ENCODE measurements at places on chromosomes 6 and 20.

- no peak for DNase-seq
Measured at GRCh38 chr6:162070639-162071038, 656.9 kb downstream of the PRKN start.

DNA sequence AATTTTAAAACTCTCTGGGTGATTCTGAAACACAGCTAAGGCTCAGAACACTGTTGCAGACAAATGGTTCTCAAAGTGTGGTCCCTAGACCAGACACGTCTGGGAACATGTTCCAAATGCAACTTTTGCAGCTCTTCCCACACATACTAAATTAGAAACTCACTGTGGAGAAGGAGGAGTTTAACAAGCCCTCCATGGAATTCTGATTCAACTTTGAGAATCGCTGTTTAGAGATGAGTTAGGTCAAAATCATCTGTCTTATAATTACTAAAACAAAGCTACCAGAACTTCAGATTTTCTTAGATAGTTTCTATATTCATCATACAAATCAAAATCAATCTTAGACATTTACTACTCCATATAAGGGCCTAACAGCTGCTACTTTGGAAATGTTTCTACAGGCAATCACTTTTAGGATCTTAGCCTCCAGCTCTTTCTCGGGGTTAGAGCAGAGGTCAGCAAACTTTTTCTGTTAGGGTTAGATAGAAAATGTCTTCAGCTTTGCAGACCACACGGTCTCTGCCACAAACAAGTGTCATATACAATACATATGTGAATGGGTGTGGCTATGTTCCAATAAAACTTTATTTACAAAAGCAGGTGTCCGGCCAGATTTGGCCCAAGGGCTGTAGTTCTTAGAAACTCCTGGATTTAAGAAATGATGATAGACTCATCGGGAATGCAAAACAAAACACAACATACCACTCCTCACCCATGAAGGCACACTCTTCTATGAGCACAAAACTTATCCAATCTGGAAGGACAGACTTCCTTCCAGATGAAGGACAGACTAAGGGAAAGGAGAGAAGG is 50.0 kb upstream of the ARHGAP18 start:
- no peak for DNase-seq

DNA sequence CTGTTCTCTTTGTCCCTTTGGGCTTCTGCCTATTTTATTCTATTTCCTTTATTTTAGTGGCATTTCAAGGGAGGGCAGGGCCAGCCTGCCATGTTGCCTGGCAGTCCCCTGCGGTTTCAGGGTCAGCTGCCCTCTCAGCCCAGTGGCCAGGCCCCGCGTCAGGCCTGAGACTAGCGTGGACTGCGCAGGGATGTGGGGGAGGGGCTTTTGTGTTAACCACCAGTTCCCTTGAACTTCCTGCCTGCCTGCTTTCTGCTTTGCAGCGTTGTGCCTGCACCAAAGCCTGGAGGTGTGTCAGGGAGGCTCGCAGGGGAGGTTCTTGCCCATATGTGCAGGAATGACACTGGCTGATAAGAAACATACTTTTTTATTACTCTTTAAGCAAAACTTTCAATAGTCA is 157.6 kb downstream of the SLC35B3 start:
- no peak for DNase-seq

DNA sequence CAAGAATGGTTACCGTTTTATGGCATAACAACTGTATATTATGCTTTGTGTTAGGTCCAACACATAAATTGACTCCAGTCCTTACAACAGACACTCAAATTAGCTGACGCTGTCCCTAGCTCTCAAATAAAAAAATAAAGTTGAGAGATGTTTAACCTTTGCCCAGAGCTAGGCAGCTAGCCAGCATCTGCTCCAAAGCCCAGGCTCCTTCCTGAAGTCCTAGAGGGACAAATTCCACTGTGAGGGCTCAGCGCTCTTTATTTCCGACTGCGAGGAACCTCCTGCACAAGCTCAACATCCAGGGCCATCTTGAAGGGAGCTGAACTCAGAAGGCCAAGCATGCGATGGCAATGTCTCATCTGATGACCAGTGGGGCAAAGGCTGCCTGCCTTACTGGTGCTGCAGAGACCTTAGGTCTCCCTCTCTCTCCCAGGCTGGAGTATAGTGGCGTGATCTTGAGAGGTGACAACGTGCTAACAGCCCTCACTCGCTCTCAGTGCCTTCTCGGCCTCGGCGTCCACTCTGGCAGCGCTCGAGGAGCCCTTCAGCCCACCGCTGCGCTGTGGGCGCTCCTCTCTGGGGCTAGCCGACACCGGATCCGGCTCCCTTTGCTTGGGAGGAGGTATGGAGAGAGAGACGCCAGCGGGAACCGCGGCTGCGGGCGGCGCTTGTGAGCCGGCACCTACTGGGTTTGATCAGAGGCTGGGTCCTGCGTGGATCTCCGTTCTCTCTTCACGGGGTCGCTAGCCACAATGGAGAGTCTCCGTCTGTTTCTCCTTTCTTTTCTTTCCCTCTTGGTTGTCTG is 24.7 kb upstream of the GFOD1 start:
- DNase-seq, result no peak

DNA sequence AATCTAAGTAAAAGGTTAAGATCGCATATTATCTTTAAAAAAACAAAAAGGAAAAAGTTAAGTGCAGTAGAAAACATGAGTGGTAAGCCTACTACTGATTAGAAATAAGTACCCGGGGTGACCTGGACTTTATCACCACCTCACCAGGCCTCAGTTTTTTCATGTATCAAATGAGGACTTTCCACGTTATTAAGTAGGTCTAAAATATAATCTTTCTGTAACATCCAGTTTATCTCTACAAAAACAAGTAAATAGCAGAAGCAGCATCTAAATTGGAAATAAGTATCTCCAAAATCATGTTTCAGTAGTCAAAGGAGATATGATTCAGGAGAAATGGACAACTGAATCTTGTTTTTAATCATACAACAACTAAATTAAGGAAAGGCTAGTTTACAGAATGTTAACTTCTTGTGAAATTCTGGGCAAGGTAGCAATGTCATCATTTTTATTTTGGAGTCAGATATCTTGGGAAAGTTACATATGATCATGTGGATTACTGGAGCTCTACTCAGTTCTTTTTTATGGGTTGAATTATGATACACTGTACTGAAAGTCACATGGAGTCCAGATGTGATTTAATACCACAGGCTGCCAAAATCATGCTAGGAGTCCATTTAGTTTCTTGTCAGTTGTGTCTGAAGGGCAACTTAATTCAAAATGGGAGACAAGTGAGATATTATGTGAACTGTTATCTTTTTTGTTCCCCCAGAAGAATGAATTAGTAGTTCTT is 114.7 kb upstream of the PRL start:
- DNase-seq, result no peak

- no peak for DNase-seq
Measured at GRCh38 chr20:50724851-50725723, 6.3 kb upstream of the PARD6B start.

- no peak for DNase-seq
Measured at GRCh38 chr6:85285114-85285513, 164.8 kb upstream of the NT5E start.

GRCh38 chr6:124400261-124400999 is 561.8 kb upstream of the RNF217 start:
- DNase-seq, result no peak

- DNase-seq, result no peak
Measured at GRCh38 chr20:49649672-49650071, 64.0 kb downstream of the B4GALT5 start.

DNA sequence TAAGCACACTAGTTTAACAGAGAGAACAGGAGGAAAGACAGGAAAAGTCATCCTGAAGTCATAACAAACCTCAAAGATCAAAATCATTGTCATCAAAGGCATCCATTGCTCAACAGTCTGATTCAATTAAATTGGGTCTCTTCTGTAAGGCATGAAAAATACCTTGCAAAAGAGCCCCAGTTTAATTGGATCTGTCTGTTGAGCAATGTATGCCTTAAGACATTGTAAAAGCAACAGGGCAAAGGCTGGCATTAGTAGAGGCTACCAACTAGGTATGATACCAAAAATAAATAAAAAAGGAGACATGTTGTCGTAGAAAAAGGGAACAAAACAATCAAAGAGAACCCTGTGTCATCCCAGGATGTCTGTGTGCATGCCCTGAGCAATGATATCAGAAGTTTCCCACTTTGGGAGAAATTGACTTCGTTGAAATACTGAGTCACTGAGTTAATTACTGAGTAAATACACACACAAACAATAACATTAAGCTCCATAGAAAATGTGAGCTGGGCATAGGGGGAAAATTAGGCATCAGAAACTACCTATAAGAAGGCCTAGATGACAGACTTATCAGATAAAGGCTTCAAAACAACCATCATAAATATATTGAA is 1013.8 kb upstream of the CITED2 start:
- no peak for DNase-seq

DNA sequence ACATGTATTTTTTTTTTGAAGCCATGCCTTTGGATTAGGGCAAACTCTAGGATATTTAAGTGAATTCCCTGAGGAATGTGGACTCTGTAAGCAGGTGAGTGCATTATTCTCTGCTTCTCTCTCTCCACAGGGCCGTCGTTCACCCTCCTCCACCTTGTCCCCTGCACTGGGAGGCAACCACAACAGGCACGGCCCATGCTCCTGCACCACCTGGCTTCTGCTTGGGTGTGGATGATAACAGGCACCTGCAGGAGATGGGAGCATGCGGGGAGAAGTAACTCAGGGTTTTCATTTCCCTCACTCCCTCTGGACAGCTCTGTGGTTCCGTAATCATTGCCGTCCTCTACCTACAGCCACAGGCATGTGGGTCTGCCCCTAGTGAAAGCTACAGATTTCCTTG is 43.4 kb downstream of the HLA-C start:
- DNase-seq, result no peak

DNA sequence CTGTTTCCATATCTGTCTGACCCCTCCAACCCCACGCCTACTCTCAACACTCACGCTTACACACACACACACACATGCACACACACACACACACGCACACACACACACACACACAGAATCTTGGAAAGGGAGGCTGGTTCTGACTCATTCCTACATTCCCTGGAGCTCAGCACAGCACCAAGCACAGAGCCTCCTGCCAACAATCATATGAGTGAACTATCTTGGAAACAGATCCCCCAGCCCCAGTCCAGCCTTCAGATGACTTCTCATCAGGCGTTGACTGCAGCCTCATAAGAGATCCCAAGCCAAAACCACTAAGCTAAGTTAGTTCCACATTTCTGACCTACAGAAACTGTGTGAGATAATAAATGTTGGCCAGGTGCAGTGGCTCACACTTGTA is 14.1 kb upstream of the HCK start:
- no peak for DNase-seq

DNA sequence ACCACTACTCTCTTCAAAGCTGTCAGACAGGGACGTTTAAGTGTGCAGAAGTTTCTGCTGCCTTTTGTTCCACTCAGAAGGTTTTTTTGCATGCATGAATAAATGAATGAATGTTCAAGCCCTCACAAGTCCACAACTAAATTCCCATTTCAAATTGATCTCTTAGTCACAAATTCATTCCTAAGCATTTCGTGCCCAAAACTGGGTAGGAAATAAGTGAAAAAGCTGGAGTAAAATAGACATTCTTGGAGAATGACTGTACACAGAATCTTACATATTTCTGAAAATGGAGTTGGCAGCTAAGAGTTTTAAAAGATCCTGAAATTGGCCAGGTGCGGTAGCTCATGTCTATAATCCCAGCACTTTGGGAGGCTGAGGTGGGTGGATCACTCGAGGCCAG is 117.6 kb downstream of the PERP start:
- no peak for DNase-seq

- DNase-seq, result no peak
Measured at GRCh38 chr6:144285798-144286502, 815 bp downstream of the UTRN start.

DNA sequence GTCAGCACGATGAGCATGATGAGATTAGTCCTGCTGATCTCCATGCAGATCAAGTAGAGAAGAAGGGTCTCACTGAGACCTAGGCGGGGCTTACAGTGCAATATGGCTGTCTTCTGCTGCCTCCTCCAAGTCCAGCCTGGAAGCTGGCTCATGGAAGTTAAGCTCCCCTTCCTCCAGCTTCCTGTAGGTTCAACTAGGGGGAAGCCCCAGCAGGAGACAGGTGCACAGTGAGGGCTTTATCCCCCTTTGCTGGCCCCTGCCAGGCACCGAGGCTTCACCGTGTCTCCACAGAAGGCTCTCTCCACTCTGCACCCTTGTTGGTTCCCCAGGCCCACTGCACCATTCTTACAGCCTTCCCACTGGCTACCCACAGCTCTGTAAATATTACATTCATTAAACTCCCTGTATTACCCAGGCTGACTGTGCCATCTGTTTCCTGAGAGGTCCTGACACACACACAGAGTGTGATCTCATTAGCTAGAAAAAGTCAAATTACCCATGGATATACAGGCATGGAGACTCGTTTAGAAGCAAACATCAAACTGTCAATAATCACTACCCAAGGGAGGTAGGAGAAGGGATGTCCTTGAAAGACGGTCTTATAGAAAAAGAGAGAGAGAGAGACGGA is 90.4 kb downstream of the SLC2A10 start:
- DNase-seq, result no peak

DNA sequence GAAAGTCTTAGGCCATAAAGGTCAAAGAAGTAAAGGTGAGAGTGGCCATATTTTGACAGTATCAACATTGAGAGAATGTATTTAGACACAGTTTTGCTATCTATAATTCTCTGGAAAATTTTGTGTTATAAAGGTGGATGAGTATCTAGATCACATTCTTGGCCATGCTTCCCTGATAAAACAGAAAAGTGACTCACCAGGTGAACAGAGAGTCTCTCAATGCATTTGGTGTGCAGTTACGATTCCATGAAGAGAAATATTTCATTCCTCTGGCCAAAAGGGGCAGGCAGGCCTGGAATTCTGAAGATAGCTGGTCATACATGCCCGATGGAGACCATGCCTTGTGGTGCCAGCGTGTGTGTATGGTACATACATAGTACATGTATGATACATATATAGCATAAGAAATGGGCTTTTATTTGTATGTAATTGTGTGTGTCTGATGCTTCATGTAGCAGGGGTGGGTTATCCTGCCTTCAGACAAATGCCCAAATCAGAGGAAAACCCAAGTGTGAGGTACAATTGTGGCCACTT is 164.0 kb downstream of the SOBP start:
- no peak for DNase-seq

- DNase-seq, result no peak
Measured at GRCh38 chr6:31697555-31697954, 5.6 kb downstream of the ABHD16A start.

DNA sequence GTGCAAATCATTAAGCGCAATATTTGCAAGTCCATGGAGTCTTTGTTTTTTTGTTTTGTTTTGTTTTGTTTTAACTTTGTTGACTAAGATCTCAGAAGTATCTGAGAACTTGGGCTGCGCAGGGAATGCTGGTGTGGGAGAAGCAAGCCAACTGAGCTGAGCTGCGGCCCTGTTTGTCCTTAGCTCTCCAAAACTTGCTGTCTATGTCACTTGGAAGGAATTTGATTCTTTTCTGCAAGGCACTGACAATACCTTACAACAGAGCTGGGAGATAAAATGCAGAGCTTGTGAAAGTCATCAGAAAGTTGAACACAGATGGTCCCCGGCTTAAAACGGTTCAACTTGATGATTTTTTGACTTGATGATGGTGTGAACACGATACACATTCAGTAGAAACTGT is 5.4 kb downstream of the SLC22A23 start:
- no peak for DNase-seq
